Right kidney (tissue), 9 donors: ENCODE measurements at places on chromosomes 3 and 15.

DNA sequence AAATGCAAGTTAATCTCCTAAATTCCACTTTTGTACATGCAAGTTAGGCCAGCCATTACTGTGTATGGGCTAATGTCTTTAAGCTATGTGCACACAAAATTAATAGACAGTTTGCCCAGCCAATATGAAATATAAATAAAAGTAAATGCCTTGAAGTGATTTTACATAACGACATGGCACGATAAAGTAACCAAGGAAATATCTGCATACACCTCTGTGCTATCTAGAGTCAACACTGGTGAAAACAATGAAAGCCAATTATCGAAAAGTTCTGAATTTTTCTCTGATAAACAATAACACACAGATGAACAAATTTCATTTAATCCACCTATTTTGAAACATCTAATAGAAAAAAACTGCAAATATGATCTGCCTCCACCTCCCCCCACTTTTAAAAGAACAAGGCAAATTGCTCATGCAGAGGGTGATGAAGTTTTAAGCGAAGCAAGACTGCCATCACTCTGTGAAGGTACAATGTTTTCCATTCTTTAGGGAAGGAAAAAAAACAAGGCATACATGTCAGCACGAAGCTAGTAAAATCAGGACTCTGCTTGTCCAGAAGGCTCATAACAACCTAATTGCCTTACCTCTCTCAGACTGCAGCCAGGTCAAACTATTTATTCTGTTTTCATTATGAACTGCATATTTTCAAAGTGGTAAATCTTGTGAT, 317.7 kb downstream of the MECOM start:
- DNase-seq = no peak

DNA sequence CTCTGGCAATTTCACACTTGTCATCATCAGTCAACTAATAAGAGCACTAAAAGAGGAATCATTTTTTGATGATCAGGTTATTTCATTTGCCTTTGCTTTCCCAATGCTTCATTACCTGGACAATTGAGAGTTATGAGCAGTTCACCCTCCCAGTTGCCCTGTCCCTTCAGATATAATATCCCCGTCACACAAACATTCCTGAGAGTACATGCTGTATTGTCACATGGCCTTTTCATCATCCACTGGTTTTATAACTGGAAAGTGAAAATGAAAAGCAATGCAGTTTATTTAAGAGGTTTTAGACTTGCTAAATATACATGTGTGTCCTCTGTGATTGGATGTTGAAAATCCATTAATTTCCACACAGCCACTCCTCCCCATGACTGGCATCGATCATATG, 9.0 kb downstream of the RORA start:
- DNase-seq = no peak

- no peak for DNase-seq
Observed at GRCh38 chr15:98282656-98283332, 322.3 kb downstream of the ARRDC4 start.

GRCh38 chr15:97653896-97654295, 306.6 kb upstream of the ARRDC4 start:
- no peak for DNase-seq

GRCh38 chr3:53354945-53355498, 7.7 kb upstream of the DCP1A start:
- DNase-seq = no peak

- no peak for DNase-seq
Observed at GRCh38 chr3:114464548-114464947, 170.7 kb downstream of the TIGIT start.
